MCF 10A (cell line): ENCODE measurements at places on chromosomes 4 and X. TPM values are rescaled to one million over a fixed set of nuclear protein-coding genes. Genes with fewer than 3 reads are reported as not detected.

The CITED1 gene
- 0.37 and 0.72 TPM in 2 replicates for total RNA-seq

The CLCN5 gene
- total RNA-seq: 4.9 and 6.7 TPM in 2 replicates

The CXorf49B gene
- total RNA-seq: not detected in 2 replicates

The FANCB gene
- 1.9 and 2.7 TPM in 2 replicates for total RNA-seq

The RAB33A gene
- total RNA-seq: not detected in 2 replicates

The MAGEC1 gene
- total RNA-seq: not detected in 2 replicates

The TSC22D3 gene
- total RNA-seq: 115 and 124 TPM in 2 replicates
